ENCODE measurements at places on chromosomes 3 and 15.
A peak's percentile ranks its signal among the peaks of the same experiment; 100 is the strongest.

DNA sequence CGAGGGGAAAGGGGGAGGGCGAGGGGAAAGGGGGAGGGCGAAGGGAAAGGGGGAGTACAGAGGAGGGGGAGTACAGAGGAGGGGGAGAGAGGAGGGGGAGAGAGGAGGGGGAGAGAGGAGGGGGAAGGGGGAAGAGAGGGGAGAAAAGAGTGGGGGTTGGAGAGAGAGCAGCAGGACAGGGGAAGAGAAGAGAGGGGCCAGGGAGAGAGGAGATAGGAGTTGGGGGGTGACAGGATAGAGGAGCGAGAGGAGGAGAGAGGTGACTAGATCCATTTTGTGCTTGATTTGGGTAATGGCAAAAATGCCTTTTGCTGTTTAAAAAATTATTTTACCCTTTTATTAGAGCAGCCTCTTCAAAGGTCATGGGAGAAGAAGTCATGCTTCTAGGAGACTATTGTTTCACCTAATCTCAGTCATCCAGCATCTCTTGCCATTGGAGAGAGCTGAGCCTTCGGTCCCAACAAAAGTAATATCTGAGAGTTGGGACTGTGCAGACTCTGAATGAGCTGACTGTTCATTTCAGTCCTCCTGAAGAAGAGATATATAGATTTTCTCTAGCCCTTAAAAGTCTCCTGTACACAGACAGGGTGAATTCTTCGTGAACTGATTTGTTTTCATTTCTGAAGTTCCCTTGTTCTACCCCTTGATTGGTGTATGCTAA is 15.1 kb upstream of the TOP2B start:
- DNase-seq, result no peak

GRCh38 chr3:193735850-193736249 is 142.8 kb downstream of the OPA1 start:
- DNase-seq, result no peak

GRCh38 chr3:128497305-128498126 is 4.5 kb upstream of the GATA2 start:
- DNase-seq, result peak; percentile 11

GRCh38 chr3:88005066-88005465 is 53.7 kb downstream of the CGGBP1 start:
- DNase-seq, result no peak

- no peak for DNase-seq
Observed at GRCh38 chr3:143974271-143975238, 2.9 kb downstream of the DIPK2A start.

Data from hypothalamus (tissue), 51 donors.